ENCODE measurements at places on chromosomes 13 and 19. TPM values are rescaled to one million over a fixed set of nuclear protein-coding genes. Genes with fewer than 3 reads are reported as not detected.

Gene CDC42EP5
- 11.0 TPM for total RNA-seq

Gene PCDH8
- total RNA-seq, result 0.52 TPM

- no peak for DNase-seq
Observed at GRCh38 chr13:61187471-61187870, 228.2 kb downstream of the PCDH20 start.

Gene POGLUT2
- total RNA-seq, result 4.9 TPM

Gene SHANK1
- total RNA-seq, result 1.8 TPM

DNA sequence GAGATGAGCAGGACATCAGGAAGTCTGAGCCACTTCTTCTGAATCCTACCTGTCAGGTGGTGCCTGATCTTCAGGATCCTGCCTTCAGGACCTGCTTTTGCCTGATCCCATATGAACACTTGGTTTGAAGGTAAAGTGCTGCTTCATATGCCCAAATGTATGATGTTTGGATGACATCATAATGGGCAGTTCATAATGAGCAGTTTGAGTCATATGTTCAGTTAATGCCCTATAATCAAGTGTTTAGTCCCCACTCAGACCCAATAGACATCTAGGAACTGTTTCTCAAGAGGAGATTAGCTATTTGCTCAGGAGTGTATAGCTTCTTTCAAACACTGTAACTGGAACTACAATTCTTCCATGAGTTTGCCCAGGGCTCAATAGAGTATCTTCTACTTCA is 58.8 kb downstream of the POLR1D start:
- DNase-seq, result no peak

DNA sequence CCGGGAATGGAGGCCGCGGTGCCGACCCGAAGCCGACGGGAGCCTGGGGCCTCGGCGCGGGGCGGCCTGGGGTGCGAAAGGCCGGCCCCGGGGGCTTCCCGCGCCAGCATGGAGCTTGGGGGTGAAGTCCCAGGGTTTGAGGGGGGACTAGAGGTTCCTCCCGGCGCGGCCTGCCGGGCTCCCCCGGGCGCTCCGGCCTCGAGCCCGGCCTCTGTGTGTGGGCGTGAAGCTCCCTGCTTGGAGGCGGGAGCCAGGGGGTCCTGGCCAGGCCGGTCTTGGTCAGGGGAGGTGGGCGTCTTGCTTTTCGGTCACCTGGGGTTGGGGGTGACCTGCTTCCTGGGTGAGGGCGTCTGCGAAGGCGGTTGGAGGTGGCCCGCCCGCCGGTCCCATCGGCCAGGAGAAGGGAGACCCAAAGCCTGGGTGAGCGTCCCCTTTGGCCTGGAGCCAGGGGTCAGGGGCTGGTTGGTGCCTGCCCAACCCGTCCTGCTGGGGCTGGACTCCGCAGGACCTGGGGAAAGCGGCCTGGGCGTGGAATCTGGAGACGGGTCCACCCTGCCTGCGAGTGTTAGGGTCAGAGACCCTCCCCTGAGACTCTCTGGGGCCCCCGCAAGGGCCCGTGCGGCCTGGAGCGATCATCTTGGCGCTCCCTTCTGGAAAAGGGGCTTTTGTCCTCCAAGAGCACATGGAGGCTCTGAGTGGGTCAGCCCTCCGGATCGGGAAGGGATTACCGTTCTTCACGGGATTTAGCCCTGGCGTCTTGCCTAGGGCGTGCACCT is 535 bp downstream of the BSG start:
- no peak for DNase-seq

DNA sequence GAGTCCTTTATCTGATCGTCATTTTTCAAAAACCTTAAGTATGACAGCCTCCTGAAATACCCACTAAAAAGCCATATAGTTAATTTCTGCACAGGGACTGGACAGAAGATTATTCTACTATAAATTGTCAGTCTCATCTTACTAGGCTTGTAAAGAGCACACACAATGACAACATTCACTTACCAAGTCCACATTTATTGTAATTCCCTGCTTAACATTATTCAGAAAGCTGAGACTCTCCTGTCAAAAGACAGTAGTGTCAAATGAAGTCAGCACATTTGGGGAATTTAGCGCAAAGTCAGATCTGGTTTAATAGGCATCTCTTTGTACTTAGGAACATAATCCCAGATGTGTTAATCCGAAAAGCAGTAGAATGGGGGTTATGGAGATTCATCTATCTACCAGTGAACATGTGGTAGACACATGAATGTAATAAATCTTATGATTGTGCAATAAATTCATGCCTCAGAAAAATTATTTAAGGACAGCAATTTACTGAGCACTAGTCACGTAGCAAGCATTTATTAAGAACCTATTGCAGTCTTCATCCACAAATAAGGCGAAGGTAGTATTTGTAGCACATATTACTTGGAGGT is 224.6 kb upstream of the GPC6 start:
- DNase-seq, result no peak

Gene TTC9B
- total RNA-seq, result not detected

DNA sequence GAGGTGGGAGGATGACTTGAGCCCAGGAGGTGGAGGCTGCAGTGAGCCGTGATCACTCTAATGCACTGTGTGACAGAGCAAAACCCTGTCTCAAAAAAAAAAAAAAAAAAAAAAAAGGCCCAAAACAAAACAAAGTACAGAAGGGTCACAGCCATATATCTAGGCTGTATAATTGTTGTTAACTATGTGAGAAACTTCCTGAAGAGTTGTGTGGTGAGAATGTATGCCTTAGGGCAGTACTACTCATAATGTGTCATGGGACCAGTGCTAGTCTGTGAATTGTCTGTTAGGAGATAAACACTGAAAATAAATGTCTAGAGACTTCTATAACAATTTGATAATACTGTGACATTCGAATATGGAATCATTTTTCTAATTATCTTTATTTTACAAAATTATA is 43.1 kb downstream of the PAN3 start:
- DNase-seq, result no peak

DNA sequence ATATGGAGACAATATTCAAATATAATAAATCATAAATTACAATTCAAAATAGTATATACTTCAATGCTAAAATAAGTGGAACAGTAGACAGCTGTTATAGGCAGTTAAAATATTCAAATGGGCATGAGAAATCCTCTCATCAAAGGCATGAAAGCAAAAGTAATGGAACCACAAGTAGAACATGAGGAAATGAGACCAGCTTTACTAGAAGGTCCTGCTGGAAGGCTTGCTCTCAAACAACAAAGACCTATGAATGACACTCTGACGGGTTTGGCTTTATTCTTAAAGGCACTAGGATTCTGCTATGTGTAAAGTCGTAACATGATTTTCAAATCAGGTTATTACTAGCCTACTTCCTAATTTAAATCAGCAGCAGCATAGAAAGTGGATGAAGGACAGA is 148.1 kb downstream of the VWA8 start:
- DNase-seq, result no peak

DNA sequence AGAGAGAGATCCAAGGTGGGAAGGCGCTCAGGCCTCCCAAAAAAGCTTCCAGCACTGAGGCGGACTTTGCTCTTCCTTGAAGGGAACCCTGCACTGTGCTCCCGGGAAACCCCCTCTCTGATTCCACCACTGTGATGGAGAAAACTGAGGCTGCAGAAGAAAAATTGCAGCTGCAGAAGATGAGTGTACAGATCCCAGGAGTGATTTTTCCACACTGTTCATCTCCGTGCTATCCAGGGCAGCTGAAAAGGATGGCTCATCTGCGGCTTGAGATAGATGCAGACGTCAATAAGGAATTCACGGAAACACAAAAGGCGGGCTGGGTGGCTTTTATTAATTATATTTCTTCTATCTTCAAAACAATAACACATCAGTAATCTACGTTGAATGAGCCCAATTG is 26.2 kb downstream of the CCNE1 start:
- no peak for DNase-seq

Gene KBTBD6
- 5.5 TPM for total RNA-seq

Gene SELENOV
- total RNA-seq, result 0.19 TPM

DNA sequence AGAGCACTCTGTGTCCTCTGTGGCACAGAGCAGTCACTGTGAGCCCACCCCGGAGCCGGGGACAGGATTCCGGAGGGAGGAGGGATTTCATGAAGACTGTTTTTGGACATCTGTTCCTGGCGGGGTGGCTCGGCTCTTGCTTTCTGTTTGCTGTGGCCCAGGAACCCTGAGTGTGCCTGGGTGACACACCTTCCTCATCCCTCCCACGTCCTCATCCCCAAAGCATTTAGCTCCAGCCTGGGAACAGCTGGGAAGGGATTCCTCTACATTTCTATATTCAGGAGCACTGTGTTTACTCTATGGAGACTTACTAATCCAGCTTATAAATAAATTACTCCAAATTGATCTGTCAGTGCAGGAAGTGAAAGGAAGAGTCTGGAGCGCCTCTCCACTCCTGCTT is 97.8 kb upstream of the UBL3 start:
- no peak for DNase-seq

- DNase-seq, result no peak
Observed at GRCh38 chr19:51295382-51296126, 15.9 kb upstream of the IGLON5 start.

DNA sequence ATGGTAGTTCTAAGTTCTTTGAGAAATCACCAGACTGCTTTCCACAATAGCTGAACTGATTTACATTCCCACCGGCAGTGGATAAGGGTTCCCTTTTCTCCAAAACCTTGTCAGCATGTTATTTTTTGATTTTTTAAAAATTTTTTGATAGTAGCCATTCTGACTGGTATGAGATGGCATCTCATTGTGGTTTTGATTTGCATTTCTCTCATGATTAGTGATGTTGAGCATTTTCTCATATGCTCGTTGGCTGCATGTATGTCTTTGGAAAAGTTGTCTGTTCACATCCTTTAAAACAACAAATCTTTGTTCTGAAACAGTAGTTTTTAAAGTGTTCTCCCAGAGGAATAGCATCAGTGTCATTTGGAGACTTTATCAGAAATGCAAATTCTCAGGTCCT is 77.5 kb upstream of the POMP start:
- no peak for DNase-seq

Gene PRSS57
- 8.5 TPM for total RNA-seq

GRCh38 chr19:29841559-29842367 is 30.0 kb downstream of the CCNE1 start:
- no peak for DNase-seq

Gene THAP8
- total RNA-seq, result 5.4 TPM

DNA sequence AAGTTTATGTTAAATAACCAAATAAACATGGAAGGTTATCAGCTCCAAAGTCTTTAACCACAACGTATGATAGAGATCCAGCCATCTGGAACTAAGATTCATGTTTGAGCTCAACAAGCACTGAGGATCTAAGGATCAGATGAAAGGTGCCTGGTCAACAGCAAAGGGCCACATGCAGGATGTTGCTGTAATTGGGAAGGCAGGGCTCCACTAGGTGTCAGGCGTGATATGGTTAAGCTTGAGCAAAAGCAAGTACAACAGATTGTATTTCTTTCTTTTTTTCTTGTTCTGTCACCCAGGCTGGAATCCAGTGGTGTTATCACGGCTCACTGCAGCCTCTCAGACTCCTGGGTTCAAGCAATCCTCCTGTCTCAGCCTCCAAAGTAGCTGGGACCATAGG is 12.0 kb downstream of the EBPL start:
- DNase-seq, result peak; percentile 36

GRCh38 chr13:95676105-95676761 is 706 bp upstream of the DNAJC3 start:
- DNase-seq, result peak; percentile 54

GRCh38 chr13:71320452-71320851 is 546.6 kb downstream of the DACH1 start:
- peak; percentile 7 for DNase-seq

Gene CRX
- under 0.01 TPM for total RNA-seq

- no peak for DNase-seq
Observed at GRCh38 chr19:49120325-49120683, 960 bp downstream of the PPFIA3 start.

GRCh38 chr13:35966024-35966423 is 165.2 kb downstream of the DCLK1 start:
- DNase-seq, result no peak

GRCh38 chr19:15110418-15110815 is 3.2 kb downstream of the SYDE1 start:
- no peak for DNase-seq

- DNase-seq, result no peak
Observed at GRCh38 chr19:51550848-51551672, 19.6 kb upstream of the SIGLEC6 start.

Measured in thymus (tissue), 14 donors.